HS-27A (cell line): ENCODE measurements at places on chromosomes 1 and 21.
A peak's percentile ranks its signal among the peaks of the same experiment; 100 is the strongest.

DNA sequence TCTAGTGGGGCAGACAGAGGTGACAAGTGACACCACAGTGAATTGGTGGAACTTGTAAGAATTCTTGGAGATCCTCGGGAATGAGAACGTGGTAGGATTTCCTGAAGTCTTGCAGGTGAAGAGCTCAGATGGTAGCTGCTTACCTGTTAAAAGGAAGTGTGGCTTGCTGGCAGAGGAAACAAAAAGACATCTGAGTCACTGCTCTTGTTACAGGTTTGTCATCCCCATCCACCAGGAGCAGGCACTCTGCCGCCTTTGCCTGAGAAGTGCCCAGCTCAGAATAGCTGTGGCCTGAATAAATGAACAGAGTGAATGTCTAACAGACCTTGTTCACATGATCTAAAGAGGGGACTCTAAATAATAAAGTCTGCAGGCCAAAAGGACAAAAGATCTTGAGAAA, 12.3 kb upstream of the ZSCAN20 start:
- no peak for DNase-seq

DNA sequence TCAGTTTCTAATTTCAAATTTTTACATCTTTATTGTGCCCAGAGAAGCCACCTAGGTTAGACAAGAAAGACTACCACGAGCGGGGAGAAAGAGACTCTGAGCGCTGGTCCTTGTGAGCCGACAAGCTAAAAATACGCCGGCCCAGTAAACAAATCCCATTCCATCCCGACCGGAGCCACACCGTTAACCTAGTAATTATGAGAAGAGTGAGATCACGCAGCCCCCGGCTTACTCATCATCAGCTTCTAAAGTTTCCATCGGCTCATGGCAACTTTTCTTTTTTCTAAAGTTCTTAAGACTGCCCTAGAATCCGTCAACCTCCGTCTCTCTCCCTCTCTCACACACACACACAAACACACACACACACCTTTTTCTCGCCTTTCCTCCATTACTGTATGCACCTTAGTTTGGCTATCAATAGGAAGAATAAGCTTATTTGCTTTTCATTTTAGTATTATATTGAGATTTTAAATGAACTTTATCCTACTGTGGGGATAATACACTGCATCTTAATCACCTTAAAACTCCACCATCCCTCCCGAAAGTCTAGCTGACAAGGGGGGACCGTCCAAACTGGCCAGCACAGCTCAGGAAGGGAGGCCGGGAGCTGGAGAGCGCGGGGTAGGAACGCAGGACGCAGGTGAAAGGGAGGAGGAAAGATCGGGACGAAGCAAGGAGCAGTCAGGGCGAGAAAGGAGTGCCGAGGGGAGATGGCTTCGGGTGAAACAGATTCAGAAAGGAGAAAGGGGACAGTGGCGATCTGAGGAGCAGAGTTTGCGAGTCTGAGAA, 728 bp downstream of the OTUD7B start:
- peak; percentile 47 for DNase-seq

DNA sequence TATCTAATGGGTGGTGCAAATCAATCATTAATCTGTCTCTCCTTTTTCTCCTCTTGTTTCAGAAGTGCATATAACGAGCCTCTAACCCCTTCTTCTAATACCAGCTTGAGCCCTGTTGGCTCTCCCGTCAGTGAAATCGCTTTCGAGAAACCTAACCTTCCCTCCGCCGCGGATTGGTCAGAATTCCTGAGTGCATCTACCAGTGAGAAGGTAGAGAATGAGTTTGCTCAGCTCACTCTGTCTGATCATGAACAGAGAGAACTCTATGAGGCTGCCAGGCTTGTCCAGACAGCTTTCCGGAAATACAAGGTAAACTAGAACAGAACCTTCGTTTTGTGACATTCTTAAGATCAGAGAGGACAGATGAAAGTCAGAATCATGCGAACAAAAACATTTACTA, 25.3 kb upstream of the VAMP3 start:
- DNase-seq: no peak

- no peak for DNase-seq
Measured at GRCh38 chr1:168260393-168260792, 20.3 kb upstream of the TBX19 start.

DNA sequence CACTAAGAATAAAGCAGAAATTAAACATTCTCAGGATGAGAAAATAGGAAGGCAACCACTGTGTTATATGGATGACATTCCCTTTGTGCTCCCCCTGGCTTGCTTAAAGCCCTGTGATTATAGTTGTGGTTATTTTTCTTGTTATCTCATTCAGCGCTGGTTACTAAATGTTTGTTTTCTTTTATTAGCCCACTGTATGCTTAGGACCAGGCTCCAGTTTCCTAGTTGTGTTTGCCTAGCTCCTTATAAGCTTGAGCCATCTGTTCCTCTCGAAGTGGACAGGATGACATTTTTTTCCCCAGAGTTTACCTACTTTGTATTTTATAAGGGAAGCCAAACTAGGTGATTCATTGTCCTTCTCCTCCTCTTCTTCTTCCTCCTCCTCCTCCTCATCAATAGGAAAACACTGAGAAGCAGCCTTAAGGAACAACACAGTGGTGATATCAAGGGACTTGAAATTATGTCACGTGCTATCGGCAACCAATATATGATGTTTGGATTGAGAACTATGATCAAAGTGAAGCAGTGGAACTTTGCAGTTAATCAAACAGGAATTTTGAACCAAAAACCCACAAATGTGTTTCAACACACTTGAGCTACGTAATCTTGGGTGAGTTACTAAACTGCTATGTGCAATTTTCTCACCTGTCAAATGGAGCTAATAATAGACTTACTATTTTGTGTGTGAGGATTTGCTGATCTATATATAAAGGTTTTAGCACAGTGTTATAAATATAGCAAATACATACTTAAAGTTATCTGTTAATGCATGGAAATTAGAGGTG, 35.1 kb upstream of the RGS7 start:
- DNase-seq: no peak

DNA sequence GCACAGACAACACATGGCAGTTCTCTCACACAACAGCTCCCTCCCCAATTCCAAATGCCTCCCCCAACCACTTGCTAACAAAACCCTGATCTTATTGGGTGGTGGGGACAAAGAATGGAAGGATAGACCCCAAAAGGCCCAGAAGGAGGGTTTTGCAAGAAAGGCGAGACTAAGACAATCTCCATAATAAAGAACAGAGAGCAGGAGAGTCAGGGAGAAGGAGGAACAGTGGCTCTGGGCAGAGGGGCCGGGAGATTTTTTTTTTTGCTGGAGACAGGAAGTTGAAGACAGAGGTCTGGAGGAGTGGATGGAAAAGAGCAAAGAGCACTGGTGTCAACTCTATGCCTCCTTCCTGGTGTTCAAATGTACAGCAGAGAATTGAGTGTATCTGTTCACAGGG, 6.5 kb upstream of the C1QA start:
- DNase-seq: no peak

- DNase-seq: no peak
Measured at GRCh38 chr1:76177615-76178014, 103.1 kb downstream of the ST6GALNAC3 start.

GRCh38 chr1:165536016-165536415, 7.8 kb upstream of the LRRC52 start:
- DNase-seq: no peak

- DNase-seq: no peak
Measured at GRCh38 chr21:44337449-44337848, 1.7 kb downstream of the CFAP410 start.

DNA sequence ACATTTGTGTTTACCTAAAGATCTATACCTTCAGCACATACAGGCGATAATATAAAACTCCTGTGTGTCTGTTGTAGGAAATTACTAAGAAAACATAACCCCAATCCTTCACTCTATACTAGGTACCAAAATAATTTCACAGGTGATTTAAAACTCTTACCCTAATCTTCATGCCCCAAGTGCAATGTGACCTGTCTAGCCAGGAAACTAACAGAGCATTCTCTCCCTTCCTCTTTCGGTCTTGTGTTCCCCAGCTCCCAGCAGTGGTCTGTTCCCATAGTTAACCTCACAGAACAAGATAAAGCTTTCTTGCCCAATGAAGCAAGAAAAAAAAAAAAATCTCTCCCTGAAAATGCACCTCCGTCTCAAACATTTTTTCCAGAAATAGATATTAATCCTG, 493.5 kb downstream of the DPYD start:
- DNase-seq: no peak

DNA sequence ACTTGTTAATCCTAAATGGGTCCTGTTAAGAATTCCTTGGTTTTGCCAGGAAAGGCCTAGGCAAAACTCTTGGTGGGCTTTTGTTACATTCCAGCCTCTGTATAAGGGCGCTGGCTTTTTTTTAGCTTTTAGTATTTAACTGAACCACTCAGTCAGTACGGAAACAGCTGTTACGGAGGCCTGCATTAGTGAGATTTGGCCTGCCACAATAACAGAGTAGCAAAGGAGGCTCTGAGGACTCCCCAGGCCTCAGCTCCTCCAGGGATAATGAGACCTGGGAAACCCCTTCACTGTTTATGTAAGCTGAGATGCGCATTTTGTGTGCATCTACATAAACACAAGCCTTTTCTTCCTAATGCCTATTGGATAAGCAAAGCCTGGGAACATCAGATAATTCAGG, 210.2 kb downstream of the APP start:
- no peak for DNase-seq

DNA sequence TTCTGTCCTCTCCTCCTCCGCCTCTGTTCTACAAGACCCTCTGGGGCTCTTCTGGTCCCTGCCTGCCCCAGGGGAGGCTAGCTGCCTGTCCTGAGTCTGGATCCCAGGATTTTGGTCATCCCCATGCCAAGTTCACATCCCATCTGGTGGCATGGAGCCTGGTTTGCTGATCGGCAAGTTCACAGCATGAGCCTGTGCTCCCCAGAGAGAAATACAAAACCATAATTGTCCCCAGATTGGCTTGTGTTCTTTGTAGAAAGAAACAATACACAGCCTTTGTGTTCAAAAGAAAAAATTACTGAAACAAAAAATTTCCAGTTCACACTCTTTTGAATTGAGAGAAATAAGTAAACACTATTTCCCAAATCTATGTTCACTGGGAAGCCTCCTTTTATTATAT, 149.4 kb upstream of the ZC3H12A start:
- DNase-seq: no peak

- DNase-seq: no peak
Measured at GRCh38 chr1:207002724-207003146, 29.8 kb downstream of the C1orf116 start.

DNA sequence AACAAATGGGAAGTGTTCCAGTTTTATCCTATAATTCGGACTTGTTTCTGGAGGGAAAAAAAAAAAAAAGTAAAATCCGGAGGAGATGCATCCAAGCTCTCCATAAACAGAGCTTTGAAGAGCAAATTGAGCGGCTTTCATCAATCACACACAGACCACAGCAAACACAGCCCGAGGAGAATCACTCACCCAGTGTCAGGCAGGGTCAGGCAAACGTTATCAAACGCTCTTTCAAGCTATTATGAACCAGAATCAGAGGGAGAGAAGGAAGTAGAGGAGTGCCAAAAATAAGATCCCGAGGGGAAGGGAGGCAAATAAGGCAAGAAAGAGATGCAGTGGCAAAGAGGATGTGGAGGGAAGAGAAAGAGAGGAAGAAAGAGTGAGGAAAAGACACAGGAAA, 188.3 kb upstream of the CAMK1G start:
- no peak for DNase-seq

GRCh38 chr21:46226146-46226545, 2.4 kb downstream of the LSS start:
- no peak for DNase-seq

DNA sequence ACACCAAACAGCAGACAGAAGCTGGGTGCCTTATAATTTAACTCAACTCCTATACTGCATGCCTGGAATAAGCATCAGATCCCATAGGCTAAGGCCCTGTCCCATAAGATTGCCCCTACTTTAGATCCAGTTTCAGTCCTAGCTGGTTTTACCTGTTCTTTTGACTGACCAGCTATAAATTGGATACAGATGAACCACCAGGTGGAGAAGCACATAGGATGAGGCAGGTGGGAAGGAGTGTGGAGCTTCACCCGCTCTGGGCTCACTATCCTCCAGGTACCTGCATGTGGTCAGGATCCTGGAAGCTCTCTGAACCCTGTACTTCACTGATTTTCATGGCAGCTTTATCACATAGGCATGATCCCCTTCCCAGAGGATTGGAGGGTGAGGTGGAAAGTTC, 51.3 kb downstream of the MAST2 start:
- DNase-seq: no peak

- DNase-seq: no peak
Measured at GRCh38 chr1:46529031-46529630, 22.3 kb downstream of the KNCN start.

- DNase-seq: no peak
Measured at GRCh38 chr1:243621973-243622372, 228.1 kb downstream of the AKT3 start.

GRCh38 chr1:163770265-163770664, 448.5 kb downstream of the NUF2 start:
- no peak for DNase-seq
